Tibial nerve (tissue), 4 donors: ENCODE measurements at places on chromosomes 16 and 17. TPM values are rescaled to one million over a fixed set of nuclear protein-coding genes. Genes with fewer than 3 reads are reported as not detected.
A peak's percentile ranks its signal among the peaks of the same experiment; 100 is the strongest.

GRCh38 chr17:82351254-82351712 lies 7.8 kb upstream of the TEX19 start:
- H3K27me3 ChIP-seq, result no peaks in the 10 kb centered on the region
- H3K4me3 ChIP-seq, result no peak overlapping the region
- H3K36me3 ChIP-seq, result no peaks in the 10 kb centered on the region
- no peak overlapping the region for H3K27ac ChIP-seq

DNA sequence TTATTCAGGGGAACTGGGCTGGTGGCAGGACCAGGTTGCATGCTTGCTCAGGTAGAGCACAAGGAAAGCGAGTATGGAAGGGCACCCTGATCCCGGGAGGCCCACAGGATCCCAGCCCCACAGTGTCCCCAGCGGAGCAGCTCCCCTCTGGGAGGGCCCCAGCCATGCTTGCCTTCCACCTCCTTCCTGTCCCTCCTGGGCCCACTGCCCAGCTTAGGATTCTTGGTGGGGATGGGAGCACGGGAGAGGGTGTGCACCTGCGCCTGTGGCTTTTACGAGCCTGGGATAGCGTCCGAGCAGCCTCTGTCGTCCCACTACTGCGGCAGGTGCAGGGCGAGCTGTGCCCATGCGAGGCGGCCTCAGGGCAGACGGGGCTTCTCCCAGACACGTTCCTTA lies 114.5 kb downstream of the BANP start:
- H3K27ac ChIP-seq, result no peak overlapping the region
- H3K36me3 ChIP-seq, result no peaks in the 10 kb centered on the region
- H3K27me3 ChIP-seq, result no peaks in the 10 kb centered on the region

DNA sequence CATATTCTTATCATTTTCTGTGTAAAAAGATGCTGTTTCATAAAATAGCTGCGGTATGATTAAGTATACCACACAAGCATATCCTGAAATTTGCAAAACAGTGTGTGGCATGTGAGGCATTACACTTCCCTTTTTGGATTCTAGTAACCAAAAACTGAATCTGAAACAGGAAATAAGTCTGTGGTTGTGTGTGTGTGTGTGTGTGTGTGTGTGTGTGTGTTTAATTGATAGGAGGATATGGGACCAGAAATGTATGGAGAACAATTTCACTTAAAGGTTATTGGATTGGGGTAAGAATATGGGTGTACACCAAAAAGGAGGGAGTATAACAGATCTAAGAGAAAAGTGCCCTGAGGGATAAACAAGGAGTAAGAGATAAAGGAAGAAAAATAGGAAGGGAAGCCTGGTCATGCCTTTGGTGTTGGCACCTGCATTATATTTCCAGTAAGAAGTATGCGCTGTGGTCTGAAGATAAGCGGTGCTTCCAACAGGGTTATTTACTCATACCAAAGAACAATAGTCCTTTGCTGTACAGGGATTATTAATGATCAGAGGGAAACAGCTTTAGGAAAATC lies 4.0 kb downstream of the LYRM1 start:
- H3K36me3 ChIP-seq, result no peaks in the 10 kb centered on the region
- DNase-seq, result peak; percentile 63
- H3K4me1 ChIP-seq, result peaks cover 58% of the 10 kb centered on the region
- H3K27me3 ChIP-seq, result no peaks in the 10 kb centered on the region
- H3K4me3 ChIP-seq, result no peak overlapping the region

GRCh38 chr16:87550495-87550961 lies 51.8 kb upstream of the JPH3 start:
- no peak overlapping the region for H3K27ac ChIP-seq
- H3K27me3 ChIP-seq, result peaks cover 18% of the 10 kb centered on the region
- no peaks in the 10 kb centered on the region for H3K36me3 ChIP-seq
- no peaks in the 10 kb centered on the region for H3K4me1 ChIP-seq
- DNase-seq, result no peak

GRCh38 chr17:40506786-40507185 lies 5.4 kb upstream of the TNS4 start:
- no peak for DNase-seq
- no peaks in the 10 kb centered on the region for H3K27me3 ChIP-seq
- H3K27ac ChIP-seq, result no peak overlapping the region
- no peaks in the 10 kb centered on the region for H3K36me3 ChIP-seq

The GSG1L gene
- total RNA-seq, result not detected

DNA sequence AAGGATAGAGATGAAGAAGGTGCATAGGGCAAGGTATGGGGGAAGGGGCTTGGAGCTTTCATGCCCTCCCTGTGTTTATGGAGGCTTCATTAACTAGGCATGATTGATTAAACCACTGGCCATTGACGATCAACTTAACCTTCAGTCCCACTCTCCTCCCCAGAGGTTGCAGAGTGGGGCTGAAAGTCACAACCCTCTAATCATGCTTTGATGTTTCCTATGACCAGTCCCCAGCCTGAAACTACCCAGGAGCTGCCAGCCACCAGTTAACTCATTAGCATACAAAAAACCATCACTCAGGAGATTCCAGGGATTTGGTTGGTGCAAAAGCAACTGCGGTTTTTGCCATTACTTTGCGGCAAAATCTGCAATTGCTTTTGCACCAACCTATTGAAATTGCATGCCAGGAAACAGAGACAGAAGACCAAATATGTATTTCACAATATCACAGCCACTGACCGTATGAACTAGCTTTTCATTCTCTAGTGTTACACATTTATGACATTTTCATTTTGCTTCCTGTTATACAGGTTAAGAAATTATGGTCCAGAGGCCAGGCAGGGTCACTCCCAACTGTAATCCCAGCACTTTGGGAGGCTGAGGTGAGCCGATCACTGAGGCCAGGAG lies 5.4 kb downstream of the GFOD2 start:
- H3K4me3 ChIP-seq, result no peak overlapping the region
- no peak for DNase-seq
- no peaks in the 10 kb centered on the region for H3K4me1 ChIP-seq
- no peaks in the 10 kb centered on the region for H3K27me3 ChIP-seq

The HIC1 gene
- total RNA-seq, result 58.0 TPM

DNA sequence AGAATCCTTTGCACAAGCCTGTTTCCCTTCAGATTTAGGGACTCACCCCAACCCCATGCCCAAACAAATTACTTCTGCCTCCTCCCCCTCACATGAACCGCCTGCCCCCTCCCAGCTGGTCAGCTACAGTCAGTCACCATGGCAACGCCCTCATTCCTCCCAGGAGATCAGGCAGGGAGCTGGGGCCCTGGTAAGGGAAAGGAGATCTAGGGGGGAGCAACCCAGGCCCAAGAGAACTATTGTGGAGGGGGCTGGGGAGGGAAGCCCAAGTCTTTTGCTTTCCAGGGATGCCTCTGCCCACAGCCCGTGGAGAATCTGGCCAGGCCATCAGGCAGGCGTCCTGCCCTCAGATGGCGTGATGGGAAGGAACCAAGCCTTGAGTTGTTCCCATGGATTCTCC lies 2.8 kb downstream of the FAM171A2 start:
- no peaks in the 10 kb centered on the region for H3K27me3 ChIP-seq
- H3K4me3 ChIP-seq, result no peak overlapping the region
- H3K36me3 ChIP-seq, result no peaks in the 10 kb centered on the region
- peaks cover 24% of the 10 kb centered on the region for H3K4me1 ChIP-seq
- no peak overlapping the region for H3K27ac ChIP-seq

DNA sequence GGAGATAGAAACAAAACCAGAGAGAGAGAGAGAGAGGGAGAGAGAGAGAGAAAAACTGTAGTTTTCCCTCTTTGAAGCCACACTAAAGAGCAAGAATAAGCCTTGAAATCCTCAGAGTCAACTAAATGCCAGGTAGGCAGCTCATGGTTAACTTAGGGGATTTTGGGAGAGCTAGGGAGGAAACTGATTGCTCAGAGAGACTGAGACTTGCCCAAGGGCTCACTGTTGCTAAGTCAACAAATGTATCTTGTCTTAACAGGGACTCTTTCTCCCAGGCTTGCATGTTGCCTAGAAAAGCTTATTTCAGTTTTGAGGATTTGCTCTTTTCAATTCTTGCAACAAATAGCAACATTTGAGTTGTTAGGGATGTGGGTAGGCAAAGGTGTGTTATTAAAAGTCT lies 4.5 kb upstream of the SLC5A11 start:
- H3K4me1 ChIP-seq, result no peaks in the 10 kb centered on the region
- no peak for DNase-seq
- no peak overlapping the region for H3K4me3 ChIP-seq
- no peaks in the 10 kb centered on the region for H3K36me3 ChIP-seq
- no peak overlapping the region for H3K27ac ChIP-seq

The DUSP3 gene
- total RNA-seq, result 39.6 TPM

- H3K4me1 ChIP-seq, result no peaks in the 10 kb centered on the region
- no peak for DNase-seq
- H3K36me3 ChIP-seq, result no peaks in the 10 kb centered on the region
- no peak overlapping the region for H3K4me3 ChIP-seq
- H3K27ac ChIP-seq, result no peak overlapping the region
- no peaks in the 10 kb centered on the region for H3K27me3 ChIP-seq
Observed at GRCh38 chr17:73625991-73626673, 18.1 kb downstream of the SDK2 start.

- no peak overlapping the region for H3K27ac ChIP-seq
- no peaks in the 10 kb centered on the region for H3K27me3 ChIP-seq
- H3K36me3 ChIP-seq, result no peaks in the 10 kb centered on the region
- DNase-seq, result no peak
- no peak overlapping the region for H3K4me3 ChIP-seq
Observed at GRCh38 chr16:17387256-17387655, 83.5 kb downstream of the XYLT1 start.

DNA sequence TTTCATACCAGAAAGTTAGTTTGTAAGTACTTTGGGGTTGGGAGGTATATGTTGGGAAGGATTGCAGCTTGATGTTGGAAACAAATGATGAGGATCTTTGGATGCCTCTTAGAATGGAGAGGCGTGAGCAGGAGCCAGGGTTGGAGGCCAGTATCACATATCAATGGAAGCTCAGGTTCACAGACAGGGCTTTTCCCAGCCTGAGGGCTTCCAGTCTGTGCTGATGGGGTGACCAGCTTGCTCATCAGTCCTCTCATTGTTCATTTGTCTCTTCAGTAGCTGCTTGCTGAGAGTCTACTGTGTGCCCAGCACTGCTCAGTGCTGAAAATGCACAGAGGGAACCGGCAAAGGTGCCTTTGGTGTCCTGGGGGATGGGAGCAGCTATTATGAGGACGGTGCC lies 5.8 kb downstream of the DNAAF1 start:
- no peaks in the 10 kb centered on the region for H3K4me1 ChIP-seq
- H3K4me3 ChIP-seq, result no peak overlapping the region
- H3K27me3 ChIP-seq, result no peaks in the 10 kb centered on the region
- no peak overlapping the region for H3K27ac ChIP-seq
- DNase-seq, result no peak

DNA sequence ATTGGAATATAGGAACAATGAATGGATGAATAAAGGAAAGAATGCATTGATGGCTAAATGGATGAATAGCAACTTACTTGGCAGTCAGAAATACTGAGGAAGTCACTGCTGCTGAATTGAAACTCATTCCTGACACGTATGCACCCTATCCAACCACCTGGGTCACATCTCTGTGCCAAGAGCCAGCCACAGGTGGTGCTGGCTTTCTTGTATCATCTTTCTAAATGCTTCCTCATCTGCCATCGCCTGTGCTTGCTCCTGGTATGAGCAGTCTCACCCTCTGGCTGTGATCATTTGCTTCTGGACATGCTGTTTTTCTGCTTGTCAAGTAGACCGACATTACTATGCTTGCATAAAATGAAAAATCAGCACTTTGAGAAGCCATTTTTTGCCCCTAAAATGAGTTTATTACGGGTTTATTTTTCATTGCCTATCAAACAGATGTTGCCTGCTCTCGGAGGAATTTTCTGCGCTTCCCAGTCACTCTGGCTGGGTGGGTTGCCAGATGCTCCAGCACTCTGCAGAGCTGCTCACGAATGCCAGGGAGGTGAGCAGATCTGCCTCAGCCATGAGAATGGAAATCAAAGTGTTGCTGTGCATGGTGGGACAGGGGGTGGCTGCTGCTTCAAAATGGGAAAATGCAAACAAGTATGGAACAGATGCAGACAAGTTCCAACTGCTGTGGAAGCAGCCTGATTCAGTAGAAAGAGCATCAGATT lies 1349.6 kb upstream of the CDH8 start:
- no peak for DNase-seq
- H3K4me3 ChIP-seq, result no peak overlapping the region
- H3K4me1 ChIP-seq, result no peaks in the 10 kb centered on the region
- no peaks in the 10 kb centered on the region for H3K36me3 ChIP-seq

The GNG13 gene
- not detected for total RNA-seq

DNA sequence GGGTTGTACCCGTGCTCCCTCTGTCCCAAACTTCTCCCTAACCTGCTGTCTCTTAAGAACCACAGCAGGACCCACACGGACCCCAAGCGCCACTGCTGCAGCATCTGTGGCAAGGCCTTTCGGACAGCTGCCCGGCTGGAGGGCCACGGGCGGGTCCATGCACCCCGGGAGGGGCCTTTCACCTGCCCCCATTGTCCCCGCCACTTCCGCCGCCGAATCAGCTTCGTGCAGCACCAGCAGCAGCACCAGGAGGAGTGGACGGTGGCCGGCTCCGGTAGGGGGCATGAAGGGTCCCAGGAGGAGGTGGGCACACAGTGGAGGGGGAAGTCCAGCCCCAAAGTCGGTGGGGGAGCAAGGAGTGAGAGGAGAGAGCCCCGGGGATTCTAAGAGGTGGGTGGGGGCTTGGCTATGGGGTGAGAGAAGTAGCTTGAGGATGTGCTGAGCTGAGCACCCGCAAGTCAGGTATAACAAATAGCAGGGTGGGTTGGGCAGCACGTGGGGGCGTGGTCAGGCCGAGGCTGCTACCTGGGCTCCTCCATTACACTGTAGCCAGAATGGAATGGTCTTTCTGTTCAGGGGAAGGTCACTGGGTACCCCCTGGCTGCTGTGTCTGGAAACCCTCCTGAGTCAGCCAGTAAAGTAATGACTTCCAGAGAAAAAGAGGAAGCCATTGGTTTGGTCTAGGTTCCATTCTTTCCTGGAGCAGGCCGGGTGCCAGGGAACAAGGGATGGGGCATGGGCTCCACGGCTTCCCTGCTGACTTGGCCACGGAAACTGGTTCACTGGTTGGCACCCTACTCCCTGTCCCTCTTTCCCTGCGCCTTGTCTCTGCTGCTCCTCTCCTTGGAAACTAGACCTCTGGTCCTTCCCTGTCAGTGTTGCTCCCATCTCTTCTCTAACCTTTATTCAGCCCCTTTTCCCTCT lies 7.1 kb downstream of the PRSS53 start:
- no peak overlapping the region for H3K4me3 ChIP-seq
- H3K27ac ChIP-seq, result no peak overlapping the region
- DNase-seq, result no peak

The CACNA1H gene
- total RNA-seq, result 6.1 TPM

- H3K27ac ChIP-seq, result no peak overlapping the region
- no peaks in the 10 kb centered on the region for H3K27me3 ChIP-seq
- H3K4me1 ChIP-seq, result peaks cover 33% of the 10 kb centered on the region
- no peaks in the 10 kb centered on the region for H3K36me3 ChIP-seq
Observed at GRCh38 chr16:17448640-17449638, 21.8 kb downstream of the XYLT1 start.

The ADAD2 gene
- not detected for total RNA-seq

- no peaks in the 10 kb centered on the region for H3K36me3 ChIP-seq
- H3K27ac ChIP-seq, result no peak overlapping the region
- H3K4me1 ChIP-seq, result peaks cover 7% of the 10 kb centered on the region
- H3K27me3 ChIP-seq, result no peaks in the 10 kb centered on the region
Observed at GRCh38 chr17:41308251-41308917, 725 bp downstream of the KRTAP16-1 start.

The KRTAP3-3 gene
- not detected for total RNA-seq

The CDH8 gene
- total RNA-seq, result 0.22 TPM
